AML-193 (cell line): ENCODE measurements at places on chromosomes 2 and 18.

DNA sequence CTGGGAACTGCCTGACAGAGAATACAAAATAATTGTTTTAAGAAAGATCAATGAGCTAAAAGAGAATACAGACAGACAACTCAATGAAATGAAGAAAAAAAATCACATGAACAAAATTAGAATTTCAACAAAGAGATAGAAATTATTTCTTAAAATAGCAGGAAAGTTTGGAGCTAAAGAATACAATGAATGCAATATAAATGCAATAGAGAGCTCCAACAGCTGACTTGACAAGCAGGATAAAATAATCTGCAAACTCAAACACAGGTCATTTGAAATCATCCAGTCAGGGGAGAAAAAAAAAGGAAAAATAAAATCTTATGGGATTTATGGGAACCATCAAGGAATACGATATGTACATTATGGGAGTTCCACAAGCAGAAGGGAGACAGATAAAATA is 902.7 kb upstream of the ZEB2 start:
- no peak for DNase-seq

GRCh38 chr2:80002112-80002511 is 302.4 kb downstream of the LRRTM1 start:
- DNase-seq: no peak

DNA sequence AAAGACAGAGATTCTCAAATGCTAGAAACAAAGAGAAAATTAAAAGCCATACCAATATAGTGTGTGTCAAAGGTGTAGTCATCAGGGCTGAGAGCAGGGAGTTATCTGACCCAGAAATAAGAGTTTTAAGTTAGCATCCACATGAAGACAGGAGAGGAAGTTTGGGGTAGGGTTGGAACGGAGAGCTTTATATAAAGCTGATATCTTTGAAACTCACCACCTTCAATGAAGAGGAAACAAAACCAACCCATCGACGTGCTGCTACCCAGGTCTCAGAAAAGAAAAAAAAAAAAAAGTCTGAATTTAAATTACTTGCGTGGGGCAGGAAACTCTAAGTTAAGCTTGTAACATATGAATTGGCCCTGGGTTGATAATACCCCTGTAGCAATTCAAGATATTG is 42.4 kb downstream of the ARL4C start:
- no peak for DNase-seq

GRCh38 chr18:3451989-3452749 is 2.2 kb downstream of the TGIF1 start:
- DNase-seq: no peak

GRCh38 chr2:217845301-217845700 is 157.5 kb downstream of the TNS1 start:
- no peak for DNase-seq

DNA sequence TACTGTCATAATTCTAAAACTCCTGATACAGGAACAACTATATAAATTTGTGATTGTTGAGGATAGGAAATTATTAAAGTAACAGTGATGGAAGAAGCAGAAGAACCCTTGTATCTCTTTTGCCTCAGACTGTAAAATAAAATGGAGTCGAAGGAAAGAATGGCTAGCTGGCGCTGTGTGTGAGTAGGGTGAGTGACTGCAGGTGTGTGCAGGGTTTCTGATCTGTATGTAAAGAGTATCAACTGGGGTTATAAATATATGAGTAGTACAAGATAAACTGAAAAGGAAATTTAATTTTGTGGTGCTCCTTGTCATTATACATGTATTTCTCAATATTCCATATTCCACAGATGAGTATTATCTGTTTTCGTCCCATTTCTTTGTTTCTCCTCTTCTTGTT is 15.2 kb downstream of the POLI start:
- DNase-seq: no peak

DNA sequence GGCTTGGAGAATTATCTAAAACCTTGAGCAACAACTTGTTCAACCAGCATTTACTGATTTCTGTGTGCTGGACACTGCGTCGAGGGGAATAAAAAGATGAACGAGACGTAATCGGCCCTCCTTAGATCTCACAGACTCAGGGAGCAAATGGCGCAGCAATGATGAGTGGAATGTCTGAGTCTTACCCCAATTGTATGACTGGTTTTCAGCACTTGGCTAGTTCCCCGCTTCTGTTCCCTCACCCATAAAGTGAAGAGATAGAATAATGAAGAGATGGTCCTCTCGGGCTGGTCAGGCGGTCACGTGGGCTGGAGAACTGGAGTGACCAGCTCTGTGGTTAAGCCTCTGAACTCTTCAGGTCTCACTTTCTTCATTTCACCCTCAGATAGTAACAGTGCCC is 17.3 kb upstream of the GATA6 start:
- no peak for DNase-seq
